ENCODE measurements at places on chromosomes 5 and 9. TPM values are rescaled to one million over a fixed set of nuclear protein-coding genes. Genes with fewer than 3 reads are reported as not detected.

FOXI1 gene
- total RNA-seq = not detected

GRCh38 chr5:14930486-14930885, 58.9 kb upstream of the ANKH start:
- peak; percentile 41 for DNase-seq

SFXN1 gene
- total RNA-seq = 410 TPM

DNA sequence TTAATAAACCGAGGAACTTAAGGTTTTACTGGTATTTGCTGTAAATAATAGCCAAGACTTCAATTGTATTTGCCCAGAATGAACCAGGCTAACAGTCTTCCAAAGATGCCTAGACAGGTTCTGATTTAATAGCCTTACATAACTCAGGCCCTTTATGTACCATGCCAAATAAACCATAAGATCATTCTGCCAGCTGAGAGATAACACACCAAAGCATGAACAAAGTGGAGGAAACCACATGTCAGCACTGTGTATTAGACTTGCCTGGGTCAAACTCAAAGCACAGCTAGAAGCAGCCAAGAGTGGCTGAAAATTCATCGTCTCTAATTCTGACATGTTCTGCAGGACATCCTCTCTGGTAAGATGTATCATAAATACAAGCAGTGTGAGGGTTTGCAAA, 319.3 kb upstream of the ZNF608 start:
- DNase-seq = no peak

GNA14 gene
- under 0.01 TPM for total RNA-seq

- peak; percentile 15 for DNase-seq
Observed at GRCh38 chr5:142109331-142110045, 909 bp downstream of the NDFIP1 start.

- no peak for DNase-seq
Observed at GRCh38 chr5:35771839-35772238, 84.9 kb upstream of the IL7R start.

Measured in IMR-90 (cell line).